ENCODE measurements at places on chromosomes 16 and 17. TPM values are rescaled to one million over a fixed set of nuclear protein-coding genes. Genes with fewer than 3 reads are reported as not detected.
A peak's percentile ranks its signal among the peaks of the same experiment; 100 is the strongest.

The MT1H gene
- not detected for total RNA-seq

The NR1D1 gene
- total RNA-seq = 0.43 TPM

The KRTAP2-1 gene
- total RNA-seq = not detected

The RASD1 gene
- total RNA-seq = 293 TPM

The USP31 gene
- 6.2 TPM for total RNA-seq

The ALOX12 gene
- total RNA-seq = not detected

The HSF4 gene
- total RNA-seq = 64.9 TPM

- no peak for DNase-seq
- H3K4me1 ChIP-seq = peaks cover 22% of the 10 kb centered on the region
- H3K27me3 ChIP-seq = no peaks in the 10 kb centered on the region
- no peaks in the 10 kb centered on the region for H3K36me3 ChIP-seq
- peak overlapping the region; percentile 92 for H3K27ac ChIP-seq
Observed at GRCh38 chr17:8707332-8708024, 37.2 kb downstream of the CCDC42 start.

- H3K27me3 ChIP-seq = no peaks in the 10 kb centered on the region
- DNase-seq = no peak
- no peak overlapping the region for H3K4me3 ChIP-seq
- H3K4me1 ChIP-seq = no peaks in the 10 kb centered on the region
Observed at GRCh38 chr16:6341981-6342380, 990.7 kb upstream of the RBFOX1 start.

GRCh38 chr17:31900877-31901276 lies 631 bp downstream of the UTP6 start:
- H3K4me1 ChIP-seq = peaks cover 9% of the 10 kb centered on the region
- H3K4me3 ChIP-seq = peak overlapping the region; percentile 73
- H3K36me3 ChIP-seq = peaks cover 32% of the 10 kb centered on the region
- H3K27ac ChIP-seq = peak overlapping the region; percentile 72
- no peaks in the 10 kb centered on the region for H3K27me3 ChIP-seq

GRCh38 chr17:70271672-70272071 lies 102.3 kb downstream of the KCNJ2 start:
- DNase-seq = no peak
- H3K36me3 ChIP-seq = no peaks in the 10 kb centered on the region
- H3K27ac ChIP-seq = no peak overlapping the region
- H3K27me3 ChIP-seq = no peaks in the 10 kb centered on the region
- H3K4me1 ChIP-seq = no peaks in the 10 kb centered on the region
- H3K4me3 ChIP-seq = no peak overlapping the region

GRCh38 chr16:1590366-1590765 lies 21.5 kb downstream of the IFT140 start:
- H3K36me3 ChIP-seq = peaks cover 33% of the 10 kb centered on the region
- H3K27me3 ChIP-seq = no peaks in the 10 kb centered on the region

DNA sequence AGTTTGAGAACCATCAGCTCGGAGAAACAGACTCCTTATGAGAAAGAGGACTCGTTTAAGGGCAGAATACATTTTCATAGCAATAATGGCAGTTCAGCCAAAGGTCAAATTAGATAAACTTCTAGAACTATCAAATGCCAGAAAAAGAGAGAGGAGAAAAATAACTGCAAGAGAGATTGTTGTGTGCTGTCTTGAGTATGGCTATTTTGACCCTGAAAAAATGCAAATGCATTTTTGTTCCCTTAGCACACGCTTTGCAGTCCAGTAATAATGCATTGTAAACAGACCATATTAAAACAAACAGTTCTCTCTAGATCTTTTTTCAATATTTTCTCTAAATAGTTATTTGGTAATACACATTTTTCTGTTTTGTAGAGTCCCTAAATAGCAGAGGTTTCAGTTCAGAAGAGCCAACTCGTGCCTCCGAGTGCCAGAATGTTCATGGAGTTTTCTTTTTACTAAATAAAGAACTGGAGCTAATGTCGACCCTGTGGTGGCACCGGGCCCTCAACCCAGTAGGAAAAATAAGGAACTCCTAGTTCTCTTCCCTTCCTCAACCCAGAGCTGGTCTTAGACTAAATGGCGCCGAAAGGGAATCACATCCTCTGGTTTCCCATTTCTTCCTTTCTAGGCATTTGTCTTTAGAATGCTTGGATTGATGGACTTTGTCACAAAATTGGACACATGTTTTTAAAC lies 298.0 kb downstream of the MAP2K4 start:
- no peaks in the 10 kb centered on the region for H3K27me3 ChIP-seq
- H3K4me1 ChIP-seq = peaks cover 22% of the 10 kb centered on the region
- H3K36me3 ChIP-seq = no peaks in the 10 kb centered on the region
- H3K4me3 ChIP-seq = no peak overlapping the region
- no peak for DNase-seq

DNA sequence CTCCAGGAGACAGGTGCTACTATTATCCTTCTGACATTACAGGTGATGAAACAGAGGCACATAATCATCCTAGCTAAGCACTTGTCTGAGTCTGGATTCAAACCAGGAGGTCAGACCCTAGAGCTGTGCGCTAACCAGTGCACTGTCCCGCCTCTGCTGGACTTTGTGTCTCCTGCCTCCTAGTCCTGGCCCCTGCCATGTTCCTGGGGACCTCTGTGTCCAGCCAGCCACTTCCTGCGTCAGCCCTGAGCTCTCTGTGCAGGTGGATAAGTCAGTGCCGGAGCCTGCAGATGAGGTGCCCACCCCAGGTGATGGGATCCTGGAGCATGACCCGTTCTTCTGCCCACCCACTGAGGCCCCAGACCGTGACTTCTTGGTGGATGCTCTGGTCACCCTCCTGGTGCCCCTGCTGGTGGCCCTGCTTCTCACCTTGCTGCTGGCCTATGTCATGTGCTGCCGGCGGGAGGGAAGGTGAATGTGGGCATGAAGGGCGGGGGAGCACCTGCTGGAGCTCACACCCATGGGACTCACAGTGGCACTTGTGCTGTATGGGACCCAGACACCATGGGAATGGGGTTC lies 4.2 kb downstream of the SGCA start:
- H3K36me3 ChIP-seq = peaks cover 13% of the 10 kb centered on the region
- no peak for DNase-seq
- no peaks in the 10 kb centered on the region for H3K27me3 ChIP-seq
- H3K4me1 ChIP-seq = peaks cover 18% of the 10 kb centered on the region
- H3K27ac ChIP-seq = peak overlapping the region; percentile 97

DNA sequence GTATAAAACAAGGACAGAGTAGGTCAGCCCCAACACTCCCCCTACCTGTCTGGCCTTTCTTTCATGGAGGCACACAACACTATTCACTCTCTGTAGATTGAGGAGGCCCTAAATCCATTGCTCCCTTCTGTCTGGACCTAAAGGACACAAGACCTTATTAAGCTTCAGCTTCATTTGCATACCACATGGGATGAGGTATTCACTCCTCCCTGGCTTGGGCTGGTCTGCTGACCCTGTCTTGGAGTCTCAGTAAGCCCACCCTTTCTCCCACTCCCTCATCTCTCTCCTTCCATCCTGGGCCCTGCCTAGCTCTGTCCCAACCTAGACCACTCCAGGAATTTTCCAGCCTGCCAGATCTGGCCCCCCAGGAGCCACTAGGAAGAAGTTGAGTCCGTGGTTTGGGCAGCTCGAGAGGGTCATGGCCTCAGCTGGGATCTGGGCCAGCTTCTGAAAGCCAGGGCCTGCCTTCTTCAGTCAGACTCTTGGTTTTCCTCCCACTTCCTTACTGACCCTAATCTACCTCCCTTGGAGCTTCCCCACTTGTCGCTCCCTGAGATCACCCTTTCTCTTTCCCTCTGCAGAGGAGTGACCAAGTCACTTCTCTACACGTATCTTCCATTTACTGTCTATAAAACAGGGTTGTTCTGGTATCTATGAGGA lies 6.5 kb upstream of the LLGL1 start:
- no peak overlapping the region for H3K27ac ChIP-seq
- no peaks in the 10 kb centered on the region for H3K36me3 ChIP-seq
- no peak for DNase-seq
- no peak overlapping the region for H3K4me3 ChIP-seq

DNA sequence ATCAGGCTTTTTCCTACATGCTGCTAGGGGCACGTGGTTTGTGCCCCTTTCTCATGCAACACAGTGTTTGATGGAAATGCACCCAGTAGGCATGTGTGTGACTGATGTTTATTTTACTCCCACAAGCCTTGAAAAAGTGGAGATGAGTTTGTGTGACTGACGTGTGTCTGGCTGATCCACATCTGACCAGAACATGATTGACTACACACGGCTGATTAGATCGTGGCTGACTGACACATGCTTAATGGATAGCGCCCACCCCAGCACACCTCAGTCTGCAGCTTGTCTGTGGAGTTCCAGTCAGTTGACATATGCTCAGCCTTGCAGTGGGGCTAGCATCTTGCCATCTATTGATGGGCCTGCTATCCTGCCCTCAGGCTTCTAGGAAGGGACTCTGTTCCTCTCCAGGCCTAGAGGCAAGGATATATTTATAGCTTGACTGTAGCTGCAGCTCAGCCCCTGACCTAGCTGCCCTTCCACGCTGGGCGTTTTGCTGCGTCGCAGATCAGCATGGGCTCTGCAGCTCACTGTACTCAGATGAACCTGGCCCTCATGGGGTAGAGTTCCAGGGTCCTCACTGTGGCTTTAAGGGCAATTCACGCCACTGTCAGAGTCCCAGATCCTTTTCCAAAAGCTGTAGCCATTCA lies 112.3 kb downstream of the HS3ST2 start:
- H3K4me3 ChIP-seq = no peak overlapping the region
- no peaks in the 10 kb centered on the region for H3K4me1 ChIP-seq
- DNase-seq = no peak
- H3K27me3 ChIP-seq = no peaks in the 10 kb centered on the region

DNA sequence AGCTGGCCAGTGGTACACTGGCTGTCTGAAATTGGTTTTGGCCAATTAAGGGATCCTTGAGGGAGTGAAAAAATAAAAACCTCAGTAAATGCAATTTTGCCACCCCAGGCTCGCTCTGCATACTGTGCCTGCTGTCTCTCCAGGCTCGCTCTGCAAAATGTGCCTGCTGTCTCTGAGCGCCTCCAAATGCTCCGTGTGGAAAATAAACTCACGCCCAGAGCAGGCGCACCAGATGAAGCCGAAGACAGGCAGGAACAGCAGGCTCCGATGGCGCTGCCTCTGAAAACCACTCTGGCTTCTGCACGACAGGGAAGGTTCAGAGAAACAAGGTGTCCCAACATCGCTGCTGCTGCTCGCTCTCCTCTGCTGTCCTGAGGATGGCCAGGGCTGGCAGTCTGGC lies 29.1 kb downstream of the SNN start:
- H3K4me1 ChIP-seq = no peaks in the 10 kb centered on the region
- no peak overlapping the region for H3K27ac ChIP-seq
- H3K4me3 ChIP-seq = no peak overlapping the region
- H3K27me3 ChIP-seq = no peaks in the 10 kb centered on the region
- no peak for DNase-seq

- no peak for DNase-seq
- no peaks in the 10 kb centered on the region for H3K36me3 ChIP-seq
- H3K27ac ChIP-seq = no peak overlapping the region
- no peak overlapping the region for H3K4me3 ChIP-seq
Observed at GRCh38 chr16:80948886-80949493, 57.7 kb downstream of the CMC2 start.

GRCh38 chr17:57892820-57893595 lies 43.2 kb upstream of the MRPS23 start:
- no peaks in the 10 kb centered on the region for H3K36me3 ChIP-seq
- H3K4me3 ChIP-seq = no peak overlapping the region
- peak overlapping the region; percentile 97 for H3K27ac ChIP-seq
- no peaks in the 10 kb centered on the region for H3K27me3 ChIP-seq

GRCh38 chr16:79610771-79611170 lies 10.2 kb upstream of the MAF start:
- H3K36me3 ChIP-seq = no peaks in the 10 kb centered on the region
- no peak overlapping the region for H3K27ac ChIP-seq
- no peak for DNase-seq
- peaks cover 8% of the 10 kb centered on the region for H3K4me1 ChIP-seq
- H3K4me3 ChIP-seq = no peak overlapping the region
- H3K27me3 ChIP-seq = no peaks in the 10 kb centered on the region

DNA sequence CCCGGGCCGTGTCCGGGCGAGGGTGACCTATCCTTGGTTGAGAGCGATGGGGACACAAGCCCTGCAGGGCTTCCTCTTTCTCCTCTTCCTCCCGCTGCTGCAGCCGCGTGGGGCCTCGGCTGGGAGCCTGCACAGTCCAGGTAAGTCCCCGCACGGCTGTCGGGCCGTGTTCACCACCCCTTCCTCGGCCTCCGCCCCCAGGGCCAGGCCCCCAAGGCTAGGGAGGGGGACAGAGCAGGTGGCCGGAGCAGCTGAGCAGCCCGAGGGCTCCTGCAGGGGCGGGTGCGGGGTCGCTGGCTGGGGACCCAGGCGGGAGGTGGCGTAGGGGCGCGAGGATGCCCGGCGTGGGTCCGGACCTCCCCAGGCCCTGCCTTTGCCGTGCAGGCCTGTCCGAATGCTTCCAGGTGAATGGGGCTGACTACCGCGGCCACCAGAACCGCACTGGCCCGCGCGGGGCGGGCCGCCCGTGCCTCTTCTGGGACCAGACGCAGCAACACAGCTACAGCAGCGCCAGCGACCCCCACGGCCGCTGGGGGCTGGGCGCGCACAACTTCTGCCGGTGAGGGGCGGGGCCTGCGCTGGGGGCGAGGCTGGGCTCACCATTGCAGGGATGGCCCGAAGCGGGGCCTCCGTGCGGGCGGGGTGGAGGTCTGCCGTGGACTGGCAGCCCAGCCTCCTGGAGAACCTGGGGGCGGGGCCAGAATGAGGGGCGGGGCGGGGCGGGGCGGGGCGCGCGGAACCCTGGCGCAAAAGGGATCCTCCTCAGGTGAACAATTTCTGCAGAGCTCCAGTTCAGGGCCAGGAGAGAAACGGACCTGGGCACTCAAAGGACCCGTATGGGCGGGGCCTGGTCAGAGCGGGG lies 631 bp downstream of the KREMEN2 start:
- H3K4me1 ChIP-seq = peaks cover 37% of the 10 kb centered on the region
- H3K36me3 ChIP-seq = no peaks in the 10 kb centered on the region
- peaks cover 60% of the 10 kb centered on the region for H3K27me3 ChIP-seq
- peak overlapping the region; percentile 51 for H3K4me3 ChIP-seq

DNA sequence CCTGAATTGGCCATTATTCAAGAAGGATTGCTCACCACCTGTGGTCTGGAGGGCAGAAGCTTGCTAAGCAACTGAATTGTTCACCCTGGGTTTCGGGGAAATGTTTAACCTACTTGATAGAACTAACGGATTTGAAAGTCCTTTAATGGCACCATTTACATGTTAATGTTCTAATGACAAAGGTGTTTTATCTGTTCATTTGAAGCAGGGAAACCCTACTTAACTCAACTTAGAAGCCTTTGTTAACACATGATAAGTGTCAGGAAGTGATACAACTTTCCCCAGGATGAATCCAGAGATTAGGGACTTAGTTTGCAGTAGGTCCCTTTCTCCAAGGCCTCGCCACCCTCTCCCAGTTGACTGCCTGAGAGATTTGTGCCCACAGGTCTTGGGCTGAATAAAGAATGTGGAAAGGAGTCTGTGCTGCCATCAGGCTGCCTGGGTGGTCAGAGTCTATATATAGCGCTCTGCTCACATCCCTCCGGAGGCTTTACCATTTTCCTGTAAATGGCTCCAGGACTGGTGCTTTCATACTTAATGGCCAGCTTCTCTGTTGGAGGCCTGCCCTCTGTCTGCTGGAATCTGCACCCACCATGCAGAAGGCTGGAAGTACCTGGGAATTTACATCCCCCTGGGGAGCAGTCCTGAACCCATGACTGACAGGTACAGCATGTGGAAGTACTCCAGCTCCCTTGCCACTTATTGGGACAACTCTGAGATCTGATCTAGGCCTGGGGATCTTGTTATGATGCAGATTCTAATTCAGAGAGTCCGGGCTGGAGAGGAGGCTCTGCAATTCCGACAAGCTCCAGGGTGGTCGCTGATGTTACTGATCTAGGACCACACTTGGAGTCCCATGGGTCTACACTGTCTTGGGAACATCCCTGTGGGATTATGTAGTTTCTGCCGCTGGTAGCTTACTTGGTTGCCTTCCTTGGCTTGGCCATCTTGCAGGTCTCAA lies 99.9 kb downstream of the ASIC2 start:
- no peaks in the 10 kb centered on the region for H3K27me3 ChIP-seq
- no peak overlapping the region for H3K4me3 ChIP-seq
- no peaks in the 10 kb centered on the region for H3K36me3 ChIP-seq
- DNase-seq = peak; percentile 9
- no peaks in the 10 kb centered on the region for H3K4me1 ChIP-seq

Data from ascending aorta (tissue), 2 donors.